Mesendoderm (in vitro differentiated cells): ENCODE measurements at places on chromosomes 2 and 18.

DNA sequence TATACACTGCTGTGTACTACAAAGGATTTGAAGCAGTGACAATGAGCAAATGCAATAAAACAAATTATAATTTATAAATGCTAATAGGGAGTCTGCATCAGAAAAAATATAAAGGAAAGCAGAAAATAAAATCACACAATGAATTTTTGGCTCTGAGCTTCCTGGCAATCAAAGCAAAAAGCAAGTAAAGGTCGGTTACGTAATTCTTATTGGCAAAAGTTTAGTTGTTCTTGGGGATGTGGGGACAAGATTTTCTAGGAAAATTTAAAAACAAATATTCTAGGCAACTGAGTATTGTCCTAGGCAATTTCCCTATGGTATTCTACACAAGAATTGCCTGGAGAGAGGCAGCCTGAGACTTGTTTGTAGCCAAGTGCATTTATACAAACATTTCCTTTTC, 1.8 kb downstream of the ORC2 start:
- no peak for DNase-seq

- no peak for DNase-seq
Observed at GRCh38 chr2:66323406-66323805, 111.5 kb upstream of the MEIS1 start.

GRCh38 chr2:4914551-4914950, 777.6 kb upstream of the SOX11 start:
- DNase-seq: peak; percentile 12

DNA sequence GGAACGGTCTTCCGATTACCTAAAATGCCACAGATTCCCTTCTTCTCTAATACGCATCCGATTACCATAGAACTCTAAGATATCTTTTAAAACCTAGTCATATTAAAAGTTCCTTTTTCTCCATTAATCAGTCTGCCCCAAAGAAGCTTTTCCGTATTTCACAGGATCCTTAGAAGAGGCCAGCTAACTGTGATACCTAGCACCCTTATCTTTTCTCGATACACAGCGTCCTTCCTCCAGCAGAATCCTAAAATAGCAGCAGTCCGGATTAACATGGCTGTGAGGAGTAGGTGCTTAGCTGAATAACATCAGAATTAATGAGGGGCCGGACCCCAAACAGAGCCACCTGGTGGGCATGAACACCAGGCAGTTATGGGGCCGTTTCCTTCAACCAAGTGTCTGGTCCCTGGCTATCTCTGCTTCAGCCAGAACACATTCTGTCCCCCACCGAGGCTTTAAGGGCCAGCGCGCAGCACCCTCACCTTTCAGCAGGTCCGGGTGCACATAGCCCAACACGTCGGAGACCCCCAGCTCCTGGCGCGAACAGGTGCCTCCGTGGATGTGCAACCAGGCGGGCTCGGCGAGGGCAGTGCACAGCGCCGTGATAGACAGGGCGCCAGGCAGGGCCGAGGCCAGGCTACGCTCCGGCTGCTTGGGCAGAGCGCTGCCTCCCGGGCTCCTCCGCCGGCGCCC, 995 bp downstream of the TMEM127 start:
- DNase-seq: peak; percentile 38

- DNase-seq: no peak
Observed at GRCh38 chr18:69890558-69890957, 57.1 kb downstream of the CD226 start.

DNA sequence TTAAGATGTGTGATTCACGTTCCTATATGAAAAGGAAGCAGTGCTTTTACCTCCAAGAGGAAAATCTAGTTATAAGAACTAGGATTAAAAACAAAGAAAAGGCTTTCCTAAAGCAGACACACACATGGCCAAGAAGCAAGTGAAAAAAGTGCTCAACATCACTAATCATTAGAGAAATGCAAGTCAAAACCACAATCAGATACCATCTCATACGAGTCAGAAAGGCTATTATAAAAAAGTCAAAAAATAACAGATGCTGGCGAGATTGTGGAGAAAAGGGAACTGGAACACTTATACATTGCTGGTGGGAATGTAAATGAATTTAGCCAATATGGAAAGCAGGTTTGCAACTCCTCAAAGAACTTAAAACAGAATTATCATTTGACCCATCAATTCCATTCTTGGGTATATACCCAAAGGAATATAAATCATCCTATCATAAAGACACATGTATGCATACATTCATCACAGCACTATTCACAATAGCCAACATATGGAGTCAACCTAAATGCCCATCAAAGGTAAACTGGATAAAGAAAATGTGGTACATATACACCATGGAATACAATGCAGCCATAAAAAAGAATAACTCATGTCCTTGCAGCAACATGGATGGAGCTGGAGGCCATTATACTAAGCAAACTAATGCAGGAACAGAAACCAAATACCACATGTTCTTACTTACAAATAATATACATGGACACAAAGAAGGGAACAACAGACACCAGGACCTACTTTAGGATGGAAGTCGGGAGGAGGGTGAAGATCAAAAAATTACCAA, 285.3 kb downstream of the RAD51AP2 start:
- no peak for DNase-seq

- DNase-seq: peak; percentile 71
Observed at GRCh38 chr2:33441235-33441810, 35.1 kb upstream of the RASGRP3 start.
